Astrocyte (in vitro differentiated cells and primary cell): ENCODE measurements at places on chromosomes 5 and 9.

DNA sequence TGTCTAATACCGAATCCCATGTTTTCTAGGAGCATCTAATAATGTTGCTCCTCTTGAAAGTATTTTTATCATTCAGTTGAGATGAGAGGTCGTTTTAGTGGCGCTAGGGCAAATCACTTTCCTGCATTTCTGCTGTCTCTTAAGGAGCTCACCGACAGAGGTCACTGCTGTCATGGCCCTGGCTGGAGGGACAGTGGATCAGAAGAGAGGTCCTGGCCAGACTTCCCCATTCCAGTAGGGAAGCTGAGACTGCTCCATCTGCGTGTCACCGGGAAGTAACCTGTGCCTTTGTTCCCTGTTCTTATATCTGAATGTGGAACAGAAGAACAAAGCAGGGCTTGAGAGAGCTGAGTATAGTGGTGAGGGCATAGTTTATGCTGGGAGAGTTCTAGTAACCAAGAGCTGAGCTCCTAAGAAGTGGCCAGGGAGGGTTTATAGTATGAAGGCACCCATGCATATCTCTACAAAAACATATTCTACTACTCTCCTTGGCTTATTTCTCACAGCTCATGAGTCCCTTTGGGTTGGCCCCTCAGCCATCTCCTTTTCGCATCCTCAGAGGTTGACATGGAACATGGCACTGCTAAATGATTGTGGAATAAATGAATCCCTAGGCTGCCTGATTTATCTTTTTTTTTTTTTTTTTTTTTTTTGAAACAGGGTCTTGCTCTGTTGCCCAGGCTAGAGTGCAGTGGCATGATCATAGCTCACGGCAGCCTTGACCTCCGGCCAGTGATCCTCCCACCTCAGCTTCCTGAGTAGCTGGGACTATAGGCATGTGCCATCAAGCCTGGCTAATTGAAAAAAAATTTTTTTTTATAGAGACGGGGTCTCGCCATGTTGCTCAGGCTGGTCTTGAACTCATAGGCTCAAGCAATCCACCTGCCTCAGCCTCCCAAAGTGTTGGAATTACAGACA lies 27.2 kb downstream of the ATP6V0E1 start:
- no peak for DNase-seq

DNA sequence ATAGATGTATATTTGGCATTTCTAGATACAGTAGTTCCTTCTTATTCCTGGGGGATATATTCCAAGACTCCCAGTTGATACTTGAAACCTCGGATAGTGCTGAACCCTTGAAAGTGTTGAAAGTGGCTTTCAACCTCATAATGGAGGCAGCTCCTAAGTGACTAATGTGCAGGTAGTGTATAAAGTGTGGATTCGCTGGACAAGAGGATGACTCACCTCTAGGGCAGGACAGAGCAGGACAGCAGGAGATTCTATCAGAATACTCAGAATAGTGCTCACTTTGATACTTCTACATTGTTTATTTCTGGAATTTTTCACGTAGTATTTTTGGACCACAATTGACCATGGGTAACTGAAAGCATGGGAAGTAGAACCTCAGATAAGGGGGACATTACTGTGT lies 1138.9 kb upstream of the WWC1 start:
- no peak for DNase-seq

DNA sequence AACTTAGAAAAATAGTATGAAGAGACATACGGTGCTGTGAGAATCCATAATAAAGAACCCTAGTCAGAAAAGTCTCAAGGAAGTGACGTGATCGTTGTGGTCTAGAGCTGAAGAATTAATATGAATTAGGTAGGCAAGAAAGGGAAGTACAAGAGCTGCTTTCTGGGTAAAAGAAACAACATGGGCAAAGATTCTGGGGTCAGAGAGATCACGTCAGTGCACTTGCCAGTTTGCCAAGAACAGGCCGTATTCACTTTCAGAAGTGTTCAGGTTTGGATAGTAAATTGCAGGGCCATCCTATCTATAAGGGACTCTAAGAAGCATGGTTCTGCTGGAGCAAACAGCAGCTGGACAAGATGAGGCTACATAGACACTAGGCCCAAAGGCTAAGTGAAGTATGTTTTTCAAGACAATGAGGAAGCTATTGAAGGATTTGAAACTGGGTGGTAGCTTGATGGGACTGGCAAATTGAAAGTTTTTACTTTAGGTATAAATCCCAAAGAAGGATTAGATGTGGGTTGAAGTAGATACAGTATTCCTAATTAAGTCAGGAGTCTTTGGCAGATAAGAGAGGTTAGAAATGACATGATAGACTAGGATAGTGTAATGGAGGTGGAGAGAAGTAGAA lies 4.8 kb upstream of the CHD1 start:
- no peak for DNase-seq

DNA sequence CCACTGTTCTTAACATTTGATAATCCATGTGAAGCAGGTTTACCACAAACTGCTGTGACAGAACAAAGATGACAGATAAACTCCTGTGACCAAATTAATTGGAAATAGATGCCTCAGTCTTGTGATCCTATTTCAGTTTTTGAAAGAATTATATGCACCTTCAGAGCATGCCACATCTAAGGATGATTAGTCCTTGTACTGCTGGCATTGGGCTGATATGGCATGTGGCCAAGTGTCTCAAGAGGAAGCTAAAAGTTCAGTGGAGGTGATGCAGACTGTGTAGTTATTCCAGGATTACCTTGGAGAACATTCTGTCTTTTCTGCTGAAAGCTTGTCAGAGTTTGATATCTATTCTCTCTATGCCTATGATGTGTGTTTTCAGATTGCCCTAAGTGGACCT lies 314.4 kb upstream of the EFNA5 start:
- no peak for DNase-seq

- peak; percentile 80 for DNase-seq
These were observed 101.7 kb downstream of the CDH18 start for GRCh38 chr5:19886123-19886917.

GRCh38 chr5:32565145-32565544 lies 20.2 kb upstream of the SUB1 start:
- DNase-seq = no peak

DNA sequence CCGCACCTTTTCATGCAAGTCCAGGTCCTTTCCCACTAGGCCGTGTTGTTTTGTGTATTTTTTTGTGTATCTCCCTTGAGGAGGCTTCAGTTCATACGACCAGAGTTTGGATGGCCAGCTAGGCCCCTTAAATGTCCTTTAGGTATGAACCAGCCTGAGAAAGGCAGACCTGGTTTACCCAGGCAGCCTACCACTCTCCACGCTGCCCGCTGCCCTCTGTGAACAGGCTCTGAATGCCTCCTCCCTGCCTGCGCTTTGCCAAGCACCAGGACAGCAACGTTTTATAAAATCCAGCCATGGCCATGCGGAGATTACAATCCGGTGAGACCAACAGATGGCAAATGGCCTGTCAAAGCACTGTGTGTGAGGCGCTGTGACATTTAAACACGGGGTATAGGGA lies 626 bp upstream of the CLTB start:
- DNase-seq = no peak

GRCh38 chr5:42274913-42275312 lies 148.3 kb upstream of the GHR start:
- no peak for DNase-seq

DNA sequence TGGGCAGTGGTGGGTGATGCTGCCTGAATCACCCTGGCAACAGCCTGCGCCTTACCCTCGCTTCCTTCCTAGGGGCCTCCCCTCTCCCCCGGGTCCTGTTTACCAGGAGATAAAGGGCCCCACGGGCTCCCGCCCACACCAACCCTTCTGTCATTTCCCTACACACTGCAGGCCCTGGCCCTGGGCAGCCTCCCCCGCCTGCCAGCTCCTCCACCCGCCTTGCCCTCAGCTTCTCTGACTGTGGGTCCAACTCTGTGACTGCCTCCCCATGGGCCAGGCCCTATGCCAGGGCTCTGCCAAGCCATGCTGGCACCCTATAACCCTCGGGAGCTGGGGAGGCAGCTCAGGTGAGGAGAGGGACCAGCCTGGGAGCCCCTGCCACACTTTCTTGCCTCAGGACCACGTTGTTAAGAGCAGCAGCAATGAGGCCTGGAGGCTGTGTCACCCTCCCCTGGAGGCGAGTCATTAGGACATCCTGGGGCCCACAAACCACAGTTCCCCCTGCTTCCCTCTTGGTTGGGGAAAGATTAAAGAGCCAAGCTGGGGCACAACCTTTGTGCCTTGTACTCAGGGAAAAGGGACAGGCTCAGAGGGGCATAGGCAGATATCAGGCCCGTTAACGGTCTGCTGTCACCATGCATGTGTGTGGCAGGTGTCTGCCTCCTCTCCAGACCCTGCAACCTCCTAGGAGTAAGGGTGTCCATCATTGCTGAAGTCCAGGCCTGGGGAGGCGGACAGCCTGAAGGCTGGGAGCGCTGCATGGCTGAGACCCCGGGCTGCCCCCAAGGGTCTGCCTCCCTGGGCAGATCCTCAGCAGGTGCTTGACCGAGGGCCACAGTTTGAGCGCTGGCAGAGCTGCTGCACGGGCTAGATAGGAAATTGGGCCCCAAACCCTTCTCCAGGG lies 2.8 kb downstream of the MGAT4B start:
- no peak for DNase-seq

- DNase-seq = no peak
These were observed 45.7 kb downstream of the SH3GL2 start for GRCh38 chr9:17624571-17624970.

DNA sequence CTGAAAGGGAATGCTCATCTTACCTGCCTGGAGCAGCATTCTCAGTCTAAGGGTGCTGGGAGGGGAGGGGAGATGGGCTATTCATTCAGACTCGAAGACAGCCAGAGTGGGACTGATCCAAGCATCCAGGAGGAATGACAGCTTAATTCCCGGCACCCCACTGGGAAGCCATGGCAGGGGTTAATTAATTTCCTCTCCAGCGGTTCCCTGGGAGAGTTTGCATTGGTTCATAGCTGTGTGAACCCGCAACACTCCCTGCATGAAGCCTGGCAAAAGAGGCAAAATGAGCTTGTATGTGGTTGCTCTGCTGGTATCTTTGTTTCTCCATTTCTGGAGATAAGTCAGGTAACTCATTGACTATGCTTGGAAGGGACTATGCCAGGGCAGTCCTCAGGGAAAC lies 401.0 kb upstream of the SLC24A2 start:
- DNase-seq = no peak

- no peak for DNase-seq
These were observed 1.5 kb downstream of the CLTA start for GRCh38 chr9:36192196-36192595.

DNA sequence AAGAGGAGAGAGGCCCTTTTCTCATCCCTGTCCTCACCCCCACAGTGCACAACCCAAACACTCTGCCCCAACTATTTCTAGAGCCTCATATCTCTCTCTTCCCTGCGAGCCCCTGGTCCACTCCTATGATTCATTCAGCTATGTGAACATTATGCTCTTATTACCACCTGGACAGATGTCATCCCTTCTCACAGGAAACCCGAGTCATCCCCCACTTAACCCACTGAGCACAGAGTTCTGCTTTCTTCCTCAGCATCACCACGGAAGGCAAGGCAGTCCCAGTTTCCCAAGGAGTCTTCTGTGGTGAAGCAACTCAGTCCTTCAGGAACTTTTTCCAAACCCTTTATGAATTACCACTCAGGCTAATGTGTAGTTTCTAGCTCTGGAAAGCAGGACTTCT lies 1.3 kb downstream of the DNAI1 start:
- no peak for DNase-seq

- peak; percentile 93 for DNase-seq
These were observed 240.7 kb downstream of the CSNK1G3 start for GRCh38 chr5:123752552-123753179.

- DNase-seq = no peak
These were observed 17.7 kb downstream of the ARHGEF37 start for GRCh38 chr5:149598966-149599365.

GRCh38 chr5:103178167-103178566 lies 58.1 kb downstream of the PPIP5K2 start:
- no peak for DNase-seq

DNA sequence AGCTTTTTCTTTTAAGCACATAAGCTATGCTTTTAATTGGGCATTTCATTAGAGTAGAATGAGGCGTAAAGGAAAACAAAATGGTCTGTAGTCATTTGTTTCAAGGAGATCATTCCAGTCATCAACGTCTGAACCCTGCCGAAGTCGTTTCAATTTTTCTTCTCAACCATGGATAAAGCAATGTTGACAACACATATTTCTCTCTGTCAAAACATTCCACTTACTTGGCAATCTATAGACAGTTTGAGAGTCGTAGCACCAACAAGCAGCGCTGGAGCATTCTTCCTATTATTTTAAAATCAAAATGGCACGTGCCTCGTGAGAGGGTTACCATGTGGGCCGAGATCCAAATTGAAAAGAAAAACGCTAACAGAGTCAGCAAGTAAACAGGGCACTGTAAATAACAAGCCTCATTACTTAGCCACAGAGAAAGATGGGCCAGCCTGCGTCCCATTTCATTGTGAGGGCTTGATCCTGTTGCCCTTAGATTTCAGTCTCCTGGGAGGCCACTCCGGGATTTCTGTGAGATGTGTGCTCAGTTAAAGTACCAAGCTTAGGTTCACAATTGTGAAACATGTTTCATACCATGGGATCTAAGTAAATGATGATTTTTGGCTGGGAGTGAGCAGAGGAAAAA lies 422.9 kb downstream of the DTWD2 start:
- DNase-seq = no peak

GRCh38 chr9:76349865-76350264 lies 44.4 kb downstream of the RFK start:
- DNase-seq = no peak

GRCh38 chr5:132763181-132764036 lies 13.6 kb downstream of the SEPTIN8 start:
- no peak for DNase-seq

GRCh38 chr5:14247054-14247386 lies 103.9 kb downstream of the TRIO start:
- no peak for DNase-seq
